Spinal cord (tissue), 10 donors: ENCODE measurements at places on chromosomes 4 and X. TPM values are rescaled to one million over a fixed set of nuclear protein-coding genes. Genes with fewer than 3 reads are reported as not detected.

NPNT gene
- 20.0 TPM for polyA plus RNA-seq

DCAF8L2 gene
- polyA plus RNA-seq, result not detected

ADRA2C gene
- 5.3 TPM for polyA plus RNA-seq

AADAT gene
- 34.6 TPM for polyA plus RNA-seq

PPBP gene
- polyA plus RNA-seq, result 3.9 TPM
